ENCODE measurements at places on chromosomes 16 and 17.

- no peak for DNase-seq
Observed at GRCh38 chr16:86965331-86965730, 351.9 kb downstream of the C16orf95 start.

GRCh38 chr16:83021746-83022145 lies 395.0 kb downstream of the CDH13 start:
- no peak for DNase-seq

DNA sequence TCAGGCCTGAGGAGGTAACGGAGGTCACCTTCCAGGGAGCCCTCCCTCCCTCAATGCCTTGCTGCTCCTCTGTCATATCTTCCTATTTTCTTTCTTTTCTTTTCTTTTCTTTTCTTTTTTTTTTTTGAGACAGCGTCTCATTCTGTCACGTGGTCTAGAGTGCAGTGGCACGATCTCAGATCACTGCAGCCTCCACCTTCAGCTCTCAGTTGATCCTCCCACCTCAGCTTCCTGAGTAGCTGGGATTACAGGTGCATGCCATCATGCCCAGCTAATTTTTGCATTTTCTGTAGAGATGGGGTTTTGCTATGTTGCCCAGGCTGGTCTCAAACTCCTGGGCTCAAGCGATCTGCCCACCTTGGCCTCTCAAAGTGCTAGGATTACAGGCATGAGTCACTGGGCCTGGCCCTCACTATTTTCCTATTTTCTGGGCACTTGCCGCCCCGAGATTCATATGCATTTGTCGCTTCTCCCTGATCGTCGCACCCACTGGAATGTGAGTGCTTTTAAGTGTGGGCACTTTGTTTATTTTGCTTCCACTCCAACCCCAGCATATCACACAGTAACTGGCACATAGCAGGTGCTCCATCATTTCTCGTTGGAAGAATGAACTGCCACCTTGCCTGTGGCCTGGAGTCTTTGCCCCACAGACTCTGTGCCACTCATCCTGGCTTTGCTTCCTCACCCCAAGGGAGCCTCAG lies 31.7 kb downstream of the CPNE2 start:
- DNase-seq = no peak

GRCh38 chr17:54013072-54013471 lies 190.3 kb downstream of the KIF2B start:
- DNase-seq = no peak

- no peak for DNase-seq
Observed at GRCh38 chr16:67664258-67664657, 2.3 kb downstream of the ENKD1 start.

- DNase-seq = peak; percentile 11
Observed at GRCh38 chr17:82603981-82604448, 44.2 kb downstream of the WDR45B start.

DNA sequence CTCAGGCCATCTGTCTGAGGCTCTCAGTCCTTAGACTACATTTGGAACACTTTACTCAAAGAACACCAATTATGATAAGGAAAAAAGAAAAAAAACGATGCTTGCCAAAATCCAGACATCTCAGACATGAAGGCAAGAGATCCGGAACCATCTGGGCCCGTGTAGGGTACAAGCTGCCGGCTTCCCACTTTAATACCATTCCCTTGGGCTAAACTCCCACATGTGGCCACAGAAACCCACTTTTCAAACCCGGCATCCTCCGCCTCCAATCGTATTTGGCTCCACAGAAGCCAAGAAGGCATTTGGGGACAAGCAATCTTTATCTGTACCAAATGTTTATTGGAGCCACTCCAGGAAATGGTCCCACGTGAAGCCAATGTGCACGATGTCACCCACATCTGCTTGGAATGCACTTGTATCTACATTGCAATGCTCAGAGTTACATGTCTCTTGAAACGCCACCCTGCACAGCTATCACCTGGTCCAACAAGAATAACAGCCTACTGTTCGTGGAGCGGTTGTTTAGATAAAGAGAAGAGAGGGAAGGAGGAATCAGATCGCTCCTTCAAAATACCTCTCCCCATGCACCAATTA lies 33.5 kb downstream of the XYLT1 start:
- no peak for DNase-seq

DNA sequence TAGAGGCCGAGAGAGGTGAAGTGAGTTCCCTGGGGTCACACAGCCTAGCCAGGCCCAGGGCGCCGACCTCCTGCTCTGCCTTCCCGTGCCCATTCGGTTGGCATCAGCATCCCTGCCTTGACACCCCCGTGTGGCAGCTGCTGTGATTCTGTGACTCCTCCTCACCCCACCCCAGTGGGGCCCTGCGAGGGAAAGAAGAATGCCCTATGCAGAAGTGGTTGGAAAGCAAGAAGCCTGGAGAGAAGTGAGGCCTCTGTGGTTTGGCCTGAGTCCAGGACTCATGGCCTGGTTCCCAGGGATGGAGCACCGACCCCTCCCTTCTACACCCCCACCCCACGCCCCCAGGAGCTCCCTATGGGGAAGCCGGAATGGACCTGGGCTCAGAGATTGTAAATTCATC lies 296.2 kb downstream of the SEC14L1 start:
- no peak for DNase-seq

DNA sequence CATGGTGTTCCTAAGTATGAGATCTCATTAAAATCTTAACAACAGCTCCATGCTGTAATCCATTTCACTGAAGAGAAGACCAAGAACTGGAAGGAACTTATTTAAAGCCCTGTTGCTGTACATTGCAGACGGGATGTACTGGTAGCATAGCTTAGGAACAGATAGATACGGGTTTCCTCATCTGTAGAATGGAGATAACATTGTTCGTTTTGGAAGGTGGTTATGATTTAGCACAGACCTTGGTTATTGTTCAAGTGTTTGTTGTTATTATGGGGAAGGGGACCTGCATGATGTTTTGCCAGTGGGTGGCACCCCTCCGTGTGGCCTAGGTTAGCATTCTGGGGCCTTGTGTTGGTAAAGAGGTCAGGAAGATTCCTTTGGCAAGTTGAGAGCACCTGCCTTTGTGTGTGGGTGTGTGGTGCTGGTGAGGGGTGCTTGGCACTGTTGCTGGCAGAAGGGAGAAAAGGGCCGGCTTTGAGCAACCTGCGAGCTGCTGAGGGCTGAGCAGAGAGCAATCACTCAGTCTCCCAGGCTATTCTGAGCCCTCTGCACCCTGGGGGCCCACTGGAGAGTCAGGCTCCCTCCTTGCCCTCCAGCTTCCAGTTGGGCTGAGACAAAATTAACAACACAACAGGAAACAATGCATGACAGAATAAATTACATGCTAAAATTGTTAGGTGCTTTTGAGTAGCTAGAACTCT lies 2.3 kb downstream of the TAOK2 start:
- no peak for DNase-seq

- no peak for DNase-seq
Observed at GRCh38 chr16:82024316-82024715, 10.7 kb upstream of the HSD17B2 start.

- DNase-seq = no peak
Observed at GRCh38 chr16:24349320-24349719, 93.2 kb downstream of the CACNG3 start.

- no peak for DNase-seq
Observed at GRCh38 chr16:68289621-68290329, 21.0 kb downstream of the SLC7A6OS start.

- no peak for DNase-seq
Observed at GRCh38 chr17:4161192-4161966, 18.4 kb downstream of the CYB5D2 start.

DNA sequence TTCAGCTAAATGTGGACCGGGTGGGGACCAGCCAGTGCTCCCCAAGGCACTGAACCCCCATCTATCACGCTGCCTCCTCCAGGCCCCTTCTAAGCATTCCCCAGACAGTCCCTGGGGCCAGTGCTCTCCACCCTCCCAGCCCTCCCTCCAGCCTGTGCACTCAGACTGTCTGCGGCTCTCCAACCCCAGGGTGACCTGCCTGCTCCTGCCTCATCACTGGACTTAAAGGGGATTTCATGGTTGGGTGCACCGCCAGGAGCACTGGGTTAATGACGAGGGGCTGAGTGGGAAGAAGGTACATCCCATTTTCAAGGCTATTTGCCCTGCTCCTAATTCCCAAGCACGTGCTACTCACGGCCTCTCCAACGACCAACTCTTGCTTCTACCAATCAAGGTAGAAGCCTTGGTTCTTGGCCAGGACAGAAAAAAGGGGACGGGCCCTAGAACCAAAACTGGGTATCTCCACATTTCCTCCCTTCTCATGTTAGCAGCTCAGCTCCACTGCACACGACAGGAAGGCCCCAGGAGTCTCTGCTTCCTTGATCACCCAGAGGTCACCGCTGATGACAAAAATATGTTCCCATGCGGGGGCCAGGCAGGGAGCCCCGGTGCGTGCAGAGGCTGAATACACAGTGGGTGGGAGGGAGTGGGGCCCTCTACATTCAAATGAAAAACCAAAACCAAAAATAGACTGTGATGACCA lies 3.5 kb upstream of the ABR start:
- DNase-seq = no peak

- no peak for DNase-seq
Observed at GRCh38 chr17:77879896-77880280, 78.6 kb upstream of the TNRC6C start.

- no peak for DNase-seq
Observed at GRCh38 chr17:29782917-29783316, 147.1 kb downstream of the SSH2 start.

- peak; percentile 66 for DNase-seq
Observed at GRCh38 chr16:89720551-89720812, 216 bp downstream of the VPS9D1 start.

DNA sequence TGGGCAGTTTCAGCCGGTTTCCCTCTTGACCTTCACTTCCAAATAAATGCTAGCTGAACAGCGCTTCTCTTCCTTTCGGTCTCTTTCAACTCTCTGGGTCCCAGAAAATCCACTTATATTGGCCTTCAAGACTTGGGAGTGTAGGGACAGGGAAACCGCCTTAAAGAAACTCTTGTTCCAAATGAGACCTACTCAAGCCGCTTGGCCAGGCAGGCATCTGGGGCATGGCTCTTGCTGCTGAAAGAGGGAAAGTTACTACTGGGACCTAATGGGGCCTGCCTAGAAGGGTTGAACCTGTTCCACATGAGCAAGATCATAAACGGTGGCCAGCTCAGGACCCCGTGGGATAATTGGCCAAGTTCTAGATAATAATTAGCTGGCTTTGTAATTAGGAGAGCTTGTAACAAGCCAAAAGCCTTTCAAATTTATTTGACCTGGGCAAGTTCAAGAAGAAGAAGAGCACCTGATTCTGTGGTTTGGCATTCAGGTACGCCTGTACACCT lies 13.2 kb downstream of the CDH1 start:
- no peak for DNase-seq

DNA sequence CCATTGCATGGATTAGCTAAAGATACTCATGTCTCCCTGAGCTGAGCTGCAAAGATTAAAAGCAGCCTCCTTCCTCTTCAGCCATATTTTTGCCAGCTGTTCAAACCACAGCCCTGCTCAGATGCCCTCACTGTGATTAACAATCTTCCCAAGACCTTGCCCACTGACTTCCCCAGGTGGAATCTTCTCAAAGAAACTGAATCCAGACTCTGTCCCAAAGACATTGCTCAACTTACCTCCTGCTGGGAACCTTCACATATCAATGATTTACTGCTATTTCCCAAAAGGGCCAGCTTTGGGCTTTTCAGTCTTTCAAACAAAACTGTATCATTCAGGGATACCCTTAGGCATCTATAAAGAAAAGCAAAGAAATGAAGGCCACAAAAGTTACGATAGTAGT lies 9.2 kb downstream of the C17orf67 start:
- no peak for DNase-seq

DNA sequence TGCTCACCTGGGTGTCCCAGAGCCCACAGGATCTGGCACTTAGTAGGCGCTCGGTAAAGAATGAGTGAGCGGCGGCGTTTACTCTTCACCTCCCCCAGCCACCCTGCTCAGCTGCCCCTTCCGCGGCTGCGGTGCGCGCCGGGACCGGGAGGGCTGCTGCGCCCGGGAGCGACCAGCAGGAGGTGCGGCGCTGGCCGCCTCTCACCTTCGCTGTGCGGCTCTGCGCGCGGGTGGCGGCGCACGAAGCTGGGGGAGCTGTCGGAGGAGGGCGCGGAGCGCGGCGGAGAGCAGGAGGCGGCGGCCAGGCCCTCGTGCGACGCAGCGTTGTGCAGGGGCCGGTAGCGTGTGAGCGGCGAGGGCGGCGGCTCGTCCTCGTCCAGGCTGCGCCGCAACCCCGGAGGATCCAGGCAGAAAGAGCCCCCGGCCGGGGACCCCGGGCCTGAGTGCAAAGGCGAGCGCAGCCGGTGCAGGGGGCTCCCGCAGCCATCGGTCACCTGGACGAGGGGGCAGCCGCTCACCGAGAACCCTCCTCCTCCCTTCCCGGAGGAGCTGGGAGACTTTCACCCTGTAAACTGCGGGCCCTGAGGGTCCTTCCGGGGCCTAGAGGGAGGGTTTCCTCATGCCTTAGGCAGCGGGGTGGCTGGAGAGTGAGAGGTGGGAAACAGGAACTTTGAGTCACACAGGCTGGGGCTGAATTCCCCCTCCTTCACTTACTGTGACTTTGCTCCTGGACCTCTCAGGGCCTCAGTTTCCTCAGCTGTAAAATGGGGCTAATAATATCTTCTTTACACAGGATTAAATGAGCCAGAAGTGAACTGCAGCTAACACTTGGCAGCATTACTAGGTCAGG lies 12.5 kb downstream of the SAMD14 start:
- no peak for DNase-seq

- DNase-seq = no peak
Observed at GRCh38 chr16:15811481-15812400, 45.1 kb downstream of the MYH11 start.

DNA sequence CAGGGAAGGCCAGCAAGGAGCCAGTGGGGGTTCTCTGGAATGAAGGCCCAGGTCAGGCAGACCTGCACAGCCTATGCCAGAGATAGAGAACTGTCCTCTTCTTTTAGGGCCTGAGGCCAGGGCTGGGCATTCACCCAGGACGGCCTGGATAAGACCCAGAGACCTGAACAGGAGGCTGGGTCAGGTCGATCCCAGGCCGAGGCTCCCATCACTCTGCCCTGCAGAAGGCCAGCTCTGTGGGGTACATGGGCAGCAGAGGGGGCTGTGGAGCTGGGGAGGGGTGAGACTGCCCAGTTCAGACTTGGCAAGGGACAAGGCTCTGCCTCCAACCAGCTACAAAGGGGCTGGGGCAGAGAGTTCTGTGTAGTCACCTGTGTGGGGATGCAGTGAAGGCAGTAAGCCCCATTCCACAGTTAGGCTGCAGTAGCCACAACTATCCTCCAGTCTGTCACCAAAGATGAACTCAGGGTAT lies 14.6 kb downstream of the HSD11B2 start:
- DNase-seq = no peak

GRCh38 chr16:12318661-12319427 lies 342.3 kb downstream of the SNX29 start:
- DNase-seq = no peak

DNA sequence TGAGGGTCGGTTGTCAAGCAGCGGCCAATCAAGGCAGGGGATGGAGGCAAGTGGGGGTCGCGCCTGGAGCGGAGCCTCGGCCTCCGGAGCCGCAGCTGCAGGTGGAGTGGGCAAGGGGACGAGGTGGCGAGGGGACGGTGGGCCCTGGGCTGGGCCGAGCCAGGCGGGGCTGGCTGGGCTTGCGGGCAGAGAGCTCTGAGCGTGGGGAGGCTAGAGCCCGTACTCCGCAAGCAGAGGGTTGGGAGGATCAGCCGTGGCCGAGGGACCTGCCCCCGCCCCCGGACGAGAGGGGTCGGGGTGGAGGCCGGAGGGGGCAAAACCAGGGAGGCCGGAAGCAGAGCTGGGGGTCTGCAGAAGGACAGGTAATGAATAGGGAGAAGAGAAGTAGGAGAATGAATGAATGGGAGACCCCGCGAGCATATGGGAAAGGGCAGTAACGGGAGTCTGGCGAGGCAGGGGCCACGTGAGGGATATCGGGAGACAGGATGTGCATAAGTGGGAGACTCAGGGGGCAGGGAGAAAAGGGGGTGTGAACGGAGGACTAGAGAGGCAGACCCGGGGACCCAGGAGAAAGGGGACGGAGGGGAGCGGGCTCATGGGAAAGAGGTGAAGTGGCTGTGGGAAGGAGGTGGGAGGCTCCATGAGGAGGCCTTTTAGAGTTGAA lies at the start of gene KATNB1:
KATNB1 (plus strand) TSS at position 16 of the 664 bp plus-strand sequence. CDS start 1,474 bp downstream, outside the sequence.
- no peak for DNase-seq

All from nucleus accumbens (tissue), 56 donors.